ENCODE measurements at places on chromosomes 16 and 17.
A peak's percentile ranks its signal among the peaks of the same experiment; 100 is the strongest.

GRCh38 chr17:14044702-14045101, 24.6 kb upstream of the COX10 start:
- no peak for DNase-seq

DNA sequence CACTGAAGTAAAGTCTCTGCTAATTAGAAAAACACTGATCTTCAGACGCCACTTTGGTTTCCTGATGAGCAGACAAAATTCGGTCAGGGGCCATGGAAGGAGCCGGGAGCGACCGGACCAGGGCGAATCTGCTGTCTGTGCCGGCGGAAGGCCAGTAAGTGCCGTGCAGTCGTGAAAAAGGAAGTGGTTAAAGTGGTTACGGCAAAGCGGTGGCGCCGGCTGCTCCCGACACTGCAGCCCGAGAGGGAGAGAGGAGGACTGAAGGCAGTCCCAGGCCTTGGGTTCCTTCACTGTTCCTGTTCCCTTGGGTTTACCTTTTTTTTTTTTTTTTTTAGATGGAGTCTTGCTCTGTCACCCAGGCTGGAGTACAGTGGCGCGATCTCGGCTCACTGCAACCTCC, 17.3 kb upstream of the HEXD start:
- no peak for DNase-seq

GRCh38 chr16:2963723-2964474, at the start of gene KREMEN2:
Gene KREMEN2 (plus strand): TSS chr16:2964275. CDS start chr16:2964521, 246 bp downstream.
- peak; percentile 51 for DNase-seq

GRCh38 chr16:30737794-30738648, 10.2 kb upstream of the PHKG2 start:
- no peak for DNase-seq

- no peak for DNase-seq
These were observed 127.2 kb downstream of the BCAS3 start for GRCh38 chr17:60804831-60805230.

DNA sequence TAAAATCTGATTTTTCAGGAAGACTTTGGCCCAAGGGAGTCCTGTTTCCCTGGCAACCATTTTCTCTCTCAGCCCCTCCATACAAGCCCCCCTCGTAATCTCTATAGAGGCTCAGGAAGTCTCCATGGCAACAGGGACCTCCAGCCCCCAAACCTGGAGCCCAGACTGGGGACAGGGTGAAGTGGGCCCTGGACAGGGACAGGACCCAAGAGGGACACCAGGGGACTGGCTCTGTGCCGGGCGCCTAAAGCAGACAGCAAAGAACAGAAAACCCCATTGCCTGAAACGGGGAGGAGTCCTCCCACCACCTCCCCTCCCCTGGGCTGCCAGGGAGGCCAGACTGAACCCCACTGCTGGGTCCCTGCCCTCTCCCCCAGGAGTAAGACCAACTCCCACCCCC, 40.6 kb downstream of the CPNE2 start:
- no peak for DNase-seq

GRCh38 chr17:54537656-54538055, 363.0 kb upstream of the TOM1L1 start:
- no peak for DNase-seq

DNA sequence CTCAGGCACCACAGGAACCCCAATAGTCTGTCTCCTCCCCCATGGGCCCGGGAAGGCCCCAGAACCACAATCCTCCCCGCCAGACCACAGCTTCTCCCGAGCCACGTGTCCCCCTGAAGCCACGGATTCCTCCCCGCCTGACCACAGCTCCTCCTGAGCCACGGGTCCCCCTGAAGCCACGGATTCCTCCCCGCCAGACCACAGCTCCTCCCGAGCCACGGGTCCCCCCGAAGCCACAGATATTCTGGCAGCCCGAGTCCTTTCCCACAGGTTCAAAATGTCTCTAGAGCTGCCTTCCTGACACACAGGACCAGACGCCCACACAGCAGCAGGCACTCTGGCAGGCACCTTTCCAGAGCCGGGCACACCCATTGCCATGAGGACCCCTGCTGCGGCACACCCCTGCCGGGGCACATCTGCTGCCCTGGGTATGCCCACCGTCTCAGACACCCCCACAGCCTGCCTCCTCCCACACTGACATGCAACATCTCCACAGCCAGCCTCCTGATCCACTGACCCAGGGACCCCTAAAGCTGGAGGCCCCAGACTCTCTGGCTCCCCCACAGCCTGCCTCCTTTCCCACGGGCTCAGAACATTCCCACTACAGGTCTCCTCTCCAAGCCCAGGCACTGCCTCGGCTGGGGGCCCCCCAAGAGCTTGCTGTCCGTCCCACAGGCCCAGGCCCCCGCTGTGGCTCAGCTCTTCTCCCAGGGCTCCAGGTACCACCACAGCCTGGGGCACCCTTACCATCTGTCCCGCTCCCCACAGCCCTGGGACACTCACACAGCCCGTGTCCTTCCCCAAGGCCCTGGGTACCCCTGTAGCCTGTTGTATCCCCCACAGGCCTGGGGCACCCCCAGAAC, 2.2 kb downstream of the KIAA0753 start:
- DNase-seq: no peak

- DNase-seq: no peak
These were observed 103.4 kb downstream of the FOXL1 start for GRCh38 chr16:86681757-86682106.

Measured in NCI-H1105 (cell line).